A549 treated with ZK216348 at 1 μM for 4 hours (cell line): ENCODE measurements at places on chromosomes 1 and 21. TPM values are rescaled to one million over a fixed set of nuclear protein-coding genes. Genes with fewer than 3 reads are reported as not detected.

Gene KCNN3
- 0.01 to 0.09 TPM (median 0.07 TPM) in 4 of 5 replicates, not detected in the other for total RNA-seq

Gene CD2
- not detected in 5 replicates for total RNA-seq

Gene IGSF21
- total RNA-seq, result not detected in 5 replicates

Gene S100A14
- total RNA-seq, result 0.55 to 1.3 TPM (median 0.80 TPM) in 5 replicates

Gene TNFRSF18
- 0.35 TPM in 1 of 5 replicates, not detected in the others for total RNA-seq

Gene EIF4G3
- 16.3 to 24.0 TPM (median 20.5 TPM) in 5 replicates for total RNA-seq

Gene SLC16A4
- 26.0 to 41.9 TPM (median 37.9 TPM) in 5 replicates for total RNA-seq

Gene SLFNL1
- not detected in 5 replicates for total RNA-seq

Gene DISP1
- 1.3 to 2.8 TPM (median 1.8 TPM) in 5 replicates for total RNA-seq

Gene ZC3H12A
- total RNA-seq, result 22.1 to 41.3 TPM (median 32.9 TPM) in 5 replicates

Gene NCSTN
- total RNA-seq, result 40.2 to 51.7 TPM (median 46.3 TPM) in 5 replicates

Gene NUAK2
- total RNA-seq, result 22.6 to 34.1 TPM (median 31.0 TPM) in 5 replicates

Gene NDUFS5
- total RNA-seq, result 372 to 548 TPM (median 442 TPM) in 5 replicates

Gene KCND3
- total RNA-seq, result 0.04 TPM in 1 of 5 replicates, not detected in the others

Gene HCN3
- total RNA-seq, result 2.0 to 6.6 TPM (median 5.5 TPM) in 5 replicates

Gene OR6N1
- not detected in 5 replicates for total RNA-seq

Gene ACOT11
- total RNA-seq, result 1.3 to 2.8 TPM (median 2.2 TPM) in 5 replicates

Gene DMBX1
- 0.51 to 1.2 TPM (median 0.99 TPM) in 5 replicates for total RNA-seq

Gene FCGR3B
- not detected in 5 replicates for total RNA-seq

Gene RGS13
- total RNA-seq, result not detected in 5 replicates

Gene TPTE
- total RNA-seq, result not detected in 5 replicates

Gene OR2L3
- total RNA-seq, result not detected in 5 replicates

Gene VAMP4
- 4.0 to 5.7 TPM (median 4.7 TPM) in 5 replicates for total RNA-seq

Gene S100A12
- not detected in 5 replicates for total RNA-seq
